Astrocyte of the spinal cord (primary cell): ENCODE measurements at places on chromosomes 1 and 21.
A peak's percentile ranks its signal among the peaks of the same experiment; 100 is the strongest.

- DNase-seq = peak; percentile 96
Measured at GRCh38 chr1:153880962-153881361, 41.8 kb downstream of the GATAD2B start.

DNA sequence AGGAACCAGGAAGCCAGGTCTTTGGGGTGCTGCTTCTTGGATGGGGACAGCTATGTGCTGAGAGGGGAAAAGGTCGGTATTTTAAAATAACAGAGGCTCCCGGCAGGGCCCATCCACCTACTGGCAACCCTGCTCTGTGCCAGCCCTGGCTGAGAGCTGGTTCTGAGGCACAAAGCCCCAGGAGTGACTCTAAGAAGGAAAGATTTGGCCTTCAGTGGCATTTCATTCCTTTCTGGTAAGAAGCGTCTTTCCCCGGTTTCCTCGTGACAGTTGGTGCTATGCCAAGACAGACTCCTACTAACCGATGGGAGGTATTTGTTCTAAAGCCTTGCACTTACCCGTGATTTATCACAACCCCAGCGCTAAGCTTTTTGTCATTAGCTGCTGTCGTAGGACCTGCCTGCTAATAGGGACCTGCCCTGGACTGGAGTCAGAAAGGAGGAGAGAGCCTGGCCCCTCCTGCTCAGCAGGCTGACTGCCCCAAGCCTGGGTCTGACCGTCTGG, 123.1 kb upstream of the ADAR start:
- DNase-seq = peak; percentile 38

DNA sequence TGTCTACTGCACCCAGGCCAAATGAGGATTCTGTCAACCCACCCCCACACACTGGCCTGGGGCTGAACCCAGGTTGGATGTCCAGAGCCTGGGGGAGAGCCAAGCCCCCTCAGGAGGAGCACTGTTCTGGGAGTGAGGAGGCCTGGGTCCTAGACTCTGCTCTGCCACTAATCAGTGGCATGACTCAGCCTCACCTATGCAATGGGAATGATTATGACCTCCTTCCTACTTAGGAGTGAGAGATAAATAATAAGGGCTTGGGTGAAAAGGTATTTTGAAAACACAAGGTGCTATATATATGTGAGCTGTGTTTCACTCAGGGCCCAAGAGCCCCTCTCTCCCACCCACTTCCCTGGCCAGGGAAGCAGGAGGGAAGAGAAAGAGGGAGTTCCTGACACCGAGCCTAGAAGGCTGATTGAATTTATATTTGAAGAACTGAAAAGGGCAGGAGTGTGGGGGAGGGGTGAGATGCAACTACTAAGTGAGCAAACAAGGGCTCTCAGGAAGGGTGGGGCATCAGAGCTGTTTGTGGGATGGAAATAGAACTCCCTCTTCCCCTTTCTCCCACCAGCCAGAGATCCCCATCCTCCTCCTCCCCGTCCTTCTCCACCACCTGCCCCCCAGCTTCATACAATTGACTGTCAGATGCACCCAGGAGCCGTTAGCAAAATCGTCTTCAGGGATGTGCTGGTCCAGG, 8.2 kb downstream of the IGSF9 start:
- DNase-seq = no peak

DNA sequence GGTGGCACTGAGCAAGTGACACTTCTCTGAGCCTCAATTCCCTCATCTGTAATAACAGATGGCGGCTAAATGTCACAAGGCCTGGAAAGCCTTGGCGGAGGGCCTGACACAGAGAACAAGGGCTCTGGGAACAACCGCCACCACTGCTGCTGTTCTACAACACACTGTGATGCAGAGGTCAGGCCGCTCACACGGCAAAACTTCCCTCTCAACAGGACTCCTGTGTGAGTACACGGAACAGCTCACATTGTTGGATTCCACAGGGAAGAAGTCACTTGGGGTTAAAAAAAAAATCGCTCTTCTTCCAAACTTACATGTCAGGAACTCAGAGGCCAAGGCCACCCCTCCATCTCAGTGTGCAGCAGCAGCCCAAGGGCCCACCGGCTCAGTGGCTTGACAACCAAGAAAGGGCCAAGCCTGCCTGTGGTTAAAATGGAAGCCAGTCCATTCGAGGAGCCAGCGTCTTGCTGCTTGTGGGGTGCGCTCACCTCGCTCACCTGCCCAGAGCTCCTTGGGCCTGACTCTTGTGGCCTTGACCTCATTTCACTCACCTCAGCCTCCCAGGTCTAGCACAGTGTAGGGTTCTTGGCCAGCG, 101.1 kb downstream of the RAVER2 start:
- DNase-seq = peak; percentile 59

- no peak for DNase-seq
Measured at GRCh38 chr1:91779548-91780021, 106.4 kb downstream of the TGFBR3 start.

DNA sequence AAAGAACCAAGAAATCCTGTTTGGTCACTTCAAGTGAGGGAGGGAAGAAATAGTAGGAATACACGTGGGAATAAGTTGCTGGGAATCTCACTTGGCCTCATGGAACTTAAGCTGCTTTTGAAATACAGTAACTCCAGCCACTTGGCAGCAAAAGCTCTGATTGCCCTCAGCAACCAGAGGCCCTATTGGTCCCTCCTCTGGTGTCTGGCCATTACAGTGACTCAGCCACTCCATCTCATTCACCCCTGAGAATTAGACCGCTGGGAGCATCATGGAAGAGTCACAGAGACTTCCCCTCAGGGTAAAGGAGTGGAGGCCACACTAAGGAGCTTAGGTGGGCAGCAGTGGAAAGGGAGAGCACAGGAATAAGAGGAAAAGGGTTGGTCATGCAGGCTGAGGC, 99.6 kb downstream of the ELAVL4 start:
- DNase-seq = no peak

DNA sequence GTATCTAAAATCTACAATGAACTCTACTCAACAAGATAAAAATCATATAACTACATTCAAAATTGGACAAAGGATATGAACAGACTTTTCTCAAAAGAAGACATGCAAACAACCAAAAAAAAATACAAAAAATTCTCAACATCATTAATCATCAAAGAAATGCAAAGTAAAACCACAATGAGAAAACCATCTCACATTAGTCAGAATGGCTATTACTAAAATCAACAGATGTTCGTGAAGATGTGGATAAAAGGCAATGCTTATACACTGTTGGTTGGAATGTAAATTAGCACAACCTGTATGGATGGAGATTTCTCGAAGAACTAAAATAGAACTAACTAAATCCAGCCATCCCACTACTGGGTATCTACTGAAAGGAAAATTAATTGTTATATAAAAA, 1080.8 kb downstream of the AMY1C start:
- DNase-seq = no peak

DNA sequence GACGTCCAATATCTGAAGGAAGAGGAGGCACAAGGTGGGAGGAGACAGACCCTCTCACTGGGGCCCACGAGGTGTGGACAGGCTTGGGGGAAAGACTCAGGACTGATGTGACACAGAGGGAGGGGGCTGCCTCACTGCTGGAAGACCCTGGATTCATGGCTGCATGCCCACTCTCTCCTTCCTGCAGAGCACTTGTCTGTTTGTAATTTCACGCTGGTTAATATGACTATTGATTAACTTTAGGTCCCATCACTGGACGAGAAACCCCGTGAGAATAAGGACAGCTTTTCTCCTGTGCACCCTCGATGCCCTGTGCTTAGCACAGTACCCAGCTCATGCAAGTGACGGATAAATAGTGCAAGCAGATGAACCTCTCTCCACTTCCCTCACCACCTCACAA, 35.1 kb downstream of the CACNA1S start:
- DNase-seq = no peak

GRCh38 chr1:76583875-76584477, 283.3 kb upstream of the ST6GALNAC5 start:
- DNase-seq = no peak

- no peak for DNase-seq
Measured at GRCh38 chr1:103497404-103497803, 28.1 kb upstream of the RNPC3 start.

DNA sequence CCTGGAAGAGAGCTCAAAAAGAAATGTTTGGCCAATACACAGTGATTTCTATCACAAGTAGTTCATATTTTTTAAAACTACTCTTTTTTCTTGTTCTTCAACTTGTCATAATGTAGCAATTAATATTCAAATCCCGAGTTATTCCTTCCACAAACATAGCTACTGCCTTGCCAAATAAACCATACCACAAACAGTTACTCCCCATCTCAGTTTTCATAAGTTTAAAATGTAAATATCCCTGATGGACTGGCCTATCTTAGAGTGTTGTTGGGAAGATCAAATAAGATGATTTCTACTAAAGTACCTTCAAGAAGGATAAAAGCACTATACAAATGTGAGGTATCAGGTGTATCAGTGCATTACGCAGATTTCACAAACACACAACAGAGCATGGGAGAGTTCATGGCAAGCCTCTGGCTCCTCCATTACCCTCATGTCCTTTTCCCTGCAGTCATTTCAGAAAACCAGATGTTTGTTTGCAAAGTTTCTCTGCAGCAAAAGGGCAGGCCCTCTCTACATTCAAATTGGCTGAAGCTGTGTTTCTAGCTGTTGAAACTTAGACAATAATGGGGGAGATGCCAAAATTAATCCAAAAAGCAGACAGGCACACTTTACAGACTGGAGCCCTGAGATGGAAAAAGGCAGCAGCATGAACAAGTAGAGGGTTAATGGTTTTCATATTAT, 16.1 kb downstream of the WLS start:
- DNase-seq = no peak

DNA sequence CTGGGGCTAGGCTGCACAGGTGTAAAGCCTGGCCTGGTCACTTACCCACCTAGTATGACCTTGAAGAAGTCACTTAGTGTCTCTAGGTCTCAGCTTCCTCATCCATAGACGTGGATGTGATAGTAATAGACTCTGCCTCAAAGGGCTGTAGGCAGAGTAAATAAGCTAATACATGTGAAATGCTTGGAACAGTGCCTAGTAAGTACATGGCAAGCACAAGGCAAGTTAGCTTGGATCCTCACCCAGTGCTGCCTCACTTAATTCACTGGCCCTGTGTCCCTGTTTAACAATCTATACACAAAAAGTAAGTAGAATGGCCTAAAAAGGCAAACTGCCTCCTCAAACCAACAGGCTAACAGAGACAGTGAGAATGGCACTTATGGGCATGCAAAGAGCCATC, 167.8 kb downstream of the PIGK start:
- DNase-seq = no peak
